Stimulated activated CD4-positive, alpha-beta T cell treated with anti-CD3 and anti-CD28 coated beads, Interleukin-12 subunit alpha, Interleukin-12 subunit beta, amount 100 ng/mL, for 48 hours (primary cell): ENCODE measurements at places on chromosomes 13 and 19.

DNA sequence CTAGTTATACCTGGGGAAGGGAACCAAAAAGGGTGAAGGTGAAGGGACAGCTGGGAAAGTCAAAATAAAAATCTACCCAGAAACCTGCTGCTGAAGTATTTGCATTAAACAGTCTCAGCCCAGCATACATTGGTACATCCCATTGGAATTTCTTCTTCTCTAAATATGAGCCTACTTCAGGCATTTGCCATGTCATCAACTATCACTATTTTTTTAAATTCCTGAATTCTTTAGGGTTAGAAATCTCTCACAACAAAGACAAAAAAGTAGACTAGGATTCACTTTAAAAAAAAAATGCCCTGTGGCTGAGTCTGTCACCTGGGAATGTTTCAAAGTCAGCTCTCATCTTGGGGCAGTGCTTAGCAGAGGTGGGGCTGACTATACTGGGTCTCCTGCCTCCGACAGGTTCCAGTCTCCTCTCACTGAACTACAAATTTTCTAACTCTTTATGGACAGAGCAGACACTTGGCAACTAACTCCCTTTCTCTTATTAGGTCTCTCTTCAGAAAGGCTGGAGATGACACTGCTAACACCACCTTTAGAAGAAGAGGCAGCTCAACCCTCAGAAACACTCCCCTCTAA is 141.2 kb downstream of the LHFPL6 start:
- DNase-seq = no peak

DNA sequence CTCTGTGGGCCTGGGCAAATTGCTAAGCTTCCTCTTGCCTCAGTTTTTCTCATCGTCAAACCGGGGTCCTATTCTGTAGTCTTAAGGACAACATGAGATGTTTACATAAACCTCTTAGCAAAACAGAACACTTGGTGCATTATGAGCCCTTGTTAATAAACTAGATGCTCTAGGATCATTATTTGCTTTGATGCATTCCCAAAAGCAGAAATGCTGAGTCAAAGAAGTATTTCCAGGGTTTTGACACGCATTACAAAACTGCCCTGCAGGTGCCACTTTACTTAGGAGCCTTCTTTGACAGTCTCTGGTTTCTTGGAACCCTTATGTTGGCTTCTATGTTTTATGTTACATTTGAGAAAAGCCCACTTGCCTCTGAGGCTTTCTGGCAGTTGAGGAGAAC is 12.1 kb downstream of the AKAP11 start:
- DNase-seq = no peak

- no peak for DNase-seq
Measured at GRCh38 chr13:40617801-40618356, 48.6 kb downstream of the FOXO1 start.

- DNase-seq = no peak
Measured at GRCh38 chr19:2455851-2456570, 748 bp downstream of the LMNB2 start.

DNA sequence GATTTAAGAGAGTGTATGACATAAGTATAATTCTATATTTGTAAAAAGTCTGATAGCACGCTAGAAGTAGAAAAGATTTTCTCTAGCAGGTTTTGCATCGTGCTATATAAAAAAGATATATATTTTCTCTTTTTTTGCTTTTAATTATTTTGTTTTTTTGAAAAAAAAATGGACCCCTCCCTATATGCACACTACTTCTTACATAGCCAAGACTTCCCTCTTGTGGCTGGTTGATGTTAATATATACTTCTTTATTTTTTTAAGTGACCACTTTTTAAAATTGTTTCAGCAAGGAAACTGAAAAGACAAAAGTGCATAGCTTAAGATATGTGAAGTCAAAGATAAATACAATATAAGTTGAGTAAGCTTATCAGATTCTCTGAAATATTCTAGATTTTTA is 1202.8 kb downstream of the DIAPH3 start:
- no peak for DNase-seq
